NCI-H2081 treated with DMSO at 0.1 percent for 48 hours (cell line): ENCODE measurements at places on chromosomes 12 and 14.

DNA sequence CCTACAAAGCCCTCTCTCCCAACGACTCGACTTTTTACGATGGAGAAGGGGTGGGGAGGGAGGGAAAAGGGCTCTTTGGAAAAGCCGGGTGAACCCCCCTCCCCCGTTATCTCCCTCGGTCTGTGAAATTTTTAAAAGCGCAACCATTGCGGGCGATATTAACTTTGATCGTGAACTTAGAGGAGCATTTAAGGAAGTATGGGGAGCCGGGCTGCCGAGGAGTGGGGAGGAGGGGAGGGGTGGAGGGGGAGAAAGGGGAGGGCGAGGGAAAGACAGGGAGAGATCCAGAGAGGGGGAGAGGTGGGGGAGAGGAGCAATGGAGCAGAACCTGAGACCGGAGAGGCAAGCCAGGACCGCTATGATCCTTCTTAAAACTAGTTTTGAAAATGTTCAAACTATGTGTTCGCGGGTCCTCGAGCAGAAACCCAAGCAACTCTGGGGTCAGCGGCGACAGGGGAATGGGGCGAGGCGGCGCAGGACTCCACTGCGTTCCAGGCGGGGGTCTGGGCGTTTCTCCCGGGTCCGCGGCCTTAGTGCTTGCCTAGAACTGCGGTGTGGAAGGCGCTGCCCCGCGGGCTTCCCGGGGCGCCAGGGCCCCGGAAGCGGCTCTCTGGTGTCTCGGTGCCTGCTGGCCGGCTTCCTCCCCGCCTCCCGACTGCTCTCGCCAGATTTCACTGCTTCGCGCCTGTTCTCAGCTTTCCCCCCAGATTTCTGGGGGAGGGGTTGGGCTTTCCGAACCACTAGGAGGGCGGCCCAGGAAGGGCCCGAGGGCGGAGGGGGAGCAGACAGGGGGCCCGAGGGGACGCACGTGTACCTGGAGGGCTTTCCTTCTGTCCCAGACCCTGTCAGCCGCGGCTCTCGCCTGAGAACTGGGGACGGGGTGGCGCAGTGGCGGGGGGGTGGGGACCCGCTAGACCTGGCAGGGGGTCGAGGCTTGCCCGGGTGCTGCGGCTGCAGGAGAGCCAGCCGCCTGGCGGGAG lies at the start of gene HOTAIR:
TSS of gene HOTAIR (minus strand) at position 871 of the 980 bp plus-strand sequence.
- no peak for DNase-seq

- no peak for DNase-seq
Measured at GRCh38 chr14:104245075-104245474, 106.7 kb downstream of the KIF26A start.

- no peak for DNase-seq
Measured at GRCh38 chr12:27922531-27923139, 49.9 kb downstream of the PTHLH start.

DNA sequence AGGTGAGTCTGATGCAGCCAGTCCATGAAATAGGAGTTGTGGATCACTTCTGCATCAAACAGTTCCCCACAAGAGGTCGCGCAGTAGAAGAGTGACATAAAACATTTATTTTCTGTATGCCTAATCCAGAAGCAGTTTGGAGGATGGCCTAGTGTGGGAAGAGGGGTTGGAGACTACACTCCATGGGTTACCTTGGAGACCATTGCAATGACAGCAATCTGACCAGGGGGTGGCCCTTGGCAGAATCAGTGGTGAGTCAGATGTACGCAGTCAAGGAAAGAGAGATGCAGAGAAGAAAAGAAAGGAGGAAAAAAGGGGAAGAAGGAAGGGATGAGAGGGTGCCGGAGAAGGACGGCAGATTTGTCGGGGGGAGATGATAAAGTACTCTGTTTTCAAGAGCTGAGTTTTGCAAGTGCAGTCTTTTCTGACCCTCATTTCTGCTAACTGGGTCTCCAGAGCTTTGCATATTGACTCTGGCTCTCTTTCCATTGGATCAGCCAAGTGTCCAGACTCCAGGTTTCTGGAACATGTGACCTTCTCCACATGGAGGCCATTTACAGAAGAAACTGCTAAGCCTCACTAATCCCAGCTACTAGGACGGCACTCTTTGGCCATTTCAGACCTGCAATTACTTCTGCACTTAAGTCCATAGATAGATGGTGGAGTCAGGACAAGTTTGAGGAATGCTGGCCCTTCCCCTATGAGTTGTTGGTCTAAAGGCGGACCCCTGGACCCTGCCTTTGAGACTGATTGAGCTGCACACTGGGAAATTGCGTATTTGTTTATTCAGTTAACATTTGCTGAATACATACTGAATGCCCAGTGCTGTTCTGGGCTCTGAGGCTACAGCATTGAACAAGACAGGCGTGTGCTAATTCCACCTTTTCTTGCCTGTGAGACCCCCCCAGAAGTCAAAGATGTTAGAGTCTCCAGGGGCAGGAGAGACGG lies 424.2 kb downstream of the BCL11B start:
- no peak for DNase-seq

- DNase-seq = no peak
Measured at GRCh38 chr14:19878029-19878642, 3.2 kb downstream of the OR4K2 start.

DNA sequence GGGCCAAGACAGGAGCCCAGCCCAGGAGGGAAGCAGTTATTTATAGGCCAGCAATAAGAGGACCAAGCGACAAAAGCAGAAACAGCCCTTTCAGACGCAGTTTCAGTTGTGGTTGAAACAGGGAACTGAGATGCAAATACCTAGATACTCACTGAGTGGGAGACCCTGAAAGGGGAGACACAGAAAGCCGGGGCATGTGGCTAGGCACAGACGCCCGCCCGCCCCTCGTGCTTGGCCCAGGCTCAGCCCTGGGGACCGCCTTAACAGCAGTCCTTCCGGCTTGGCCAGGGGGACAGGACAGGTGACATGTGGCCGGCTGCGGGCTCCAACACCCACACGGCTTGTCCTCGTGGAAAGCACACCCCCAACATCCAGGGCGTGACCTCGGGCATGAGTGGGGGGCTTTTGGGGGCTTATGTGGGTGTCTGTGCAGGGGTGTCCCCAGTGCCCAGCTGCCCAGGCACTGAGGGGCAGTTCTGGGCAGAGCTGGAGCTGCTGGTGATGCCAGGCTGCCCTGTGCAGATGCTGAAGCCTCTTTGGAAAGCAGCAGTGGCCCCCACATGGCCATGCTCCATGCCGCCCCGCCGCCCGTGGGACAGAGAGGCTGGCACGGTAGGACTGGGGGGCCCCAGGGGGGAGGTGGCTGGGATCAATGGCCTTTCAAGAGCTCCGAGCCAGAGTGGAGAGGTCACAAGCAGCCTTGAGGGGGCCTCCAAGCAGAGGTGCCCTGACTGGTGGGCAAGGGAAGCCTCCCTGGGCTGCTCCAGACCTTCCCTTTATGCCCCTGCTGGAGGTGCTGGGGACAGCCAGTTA lies 2.1 kb downstream of the PLD4 start:
- DNase-seq = no peak

- DNase-seq = no peak
Measured at GRCh38 chr12:79652521-79652920, 38.2 kb downstream of the PAWR start.

- DNase-seq = no peak
Measured at GRCh38 chr12:75781532-75782046, 250.0 kb downstream of the PHLDA1 start.

GRCh38 chr12:2101359-2101758 lies 48.6 kb downstream of the CACNA1C start:
- DNase-seq = no peak

- no peak for DNase-seq
Measured at GRCh38 chr12:84355561-84355960, 557.0 kb downstream of the SLC6A15 start.

- no peak for DNase-seq
Measured at GRCh38 chr12:29039013-29039412, 110.1 kb upstream of the FAR2 start.

- no peak for DNase-seq
Measured at GRCh38 chr14:83425138-83425537, 1891.5 kb upstream of the SEL1L start.

DNA sequence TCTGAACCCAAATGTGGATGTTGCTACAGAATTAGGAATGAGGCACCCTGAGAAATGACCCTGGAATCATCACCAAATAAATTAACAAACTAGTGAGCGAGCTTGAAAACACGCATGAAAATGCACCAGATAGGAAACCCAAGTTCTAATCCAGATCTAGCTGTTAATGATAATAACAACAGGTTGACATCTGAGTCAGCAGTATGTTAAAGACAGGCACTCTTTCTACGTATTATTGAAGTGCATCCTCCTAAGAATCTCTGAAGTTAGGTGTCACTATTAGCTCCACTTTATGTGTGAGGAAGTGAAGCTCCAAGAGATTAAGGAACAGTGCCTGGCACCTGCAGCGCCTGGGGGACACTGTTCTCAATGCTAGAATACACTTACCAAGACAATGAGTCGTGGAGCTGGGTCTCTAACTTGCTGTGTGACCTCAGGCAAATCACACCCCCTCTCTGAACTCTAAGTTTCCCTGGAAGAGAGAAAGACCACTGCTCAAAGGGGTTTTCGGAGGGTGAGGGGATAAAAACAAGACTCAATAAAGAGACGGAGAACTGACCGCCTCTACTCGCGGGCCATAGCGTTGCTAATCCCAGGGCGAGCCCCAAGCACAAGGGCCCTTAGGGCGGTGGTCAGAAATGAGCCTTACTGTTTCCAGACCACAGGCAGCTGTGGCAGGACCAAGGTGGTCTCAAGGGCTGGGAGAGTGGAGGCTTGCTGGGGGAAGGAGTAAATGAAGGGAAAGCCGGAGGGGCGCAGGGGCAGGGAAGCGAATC lies 2.1 kb downstream of the SLC6A12 start:
- DNase-seq = no peak

DNA sequence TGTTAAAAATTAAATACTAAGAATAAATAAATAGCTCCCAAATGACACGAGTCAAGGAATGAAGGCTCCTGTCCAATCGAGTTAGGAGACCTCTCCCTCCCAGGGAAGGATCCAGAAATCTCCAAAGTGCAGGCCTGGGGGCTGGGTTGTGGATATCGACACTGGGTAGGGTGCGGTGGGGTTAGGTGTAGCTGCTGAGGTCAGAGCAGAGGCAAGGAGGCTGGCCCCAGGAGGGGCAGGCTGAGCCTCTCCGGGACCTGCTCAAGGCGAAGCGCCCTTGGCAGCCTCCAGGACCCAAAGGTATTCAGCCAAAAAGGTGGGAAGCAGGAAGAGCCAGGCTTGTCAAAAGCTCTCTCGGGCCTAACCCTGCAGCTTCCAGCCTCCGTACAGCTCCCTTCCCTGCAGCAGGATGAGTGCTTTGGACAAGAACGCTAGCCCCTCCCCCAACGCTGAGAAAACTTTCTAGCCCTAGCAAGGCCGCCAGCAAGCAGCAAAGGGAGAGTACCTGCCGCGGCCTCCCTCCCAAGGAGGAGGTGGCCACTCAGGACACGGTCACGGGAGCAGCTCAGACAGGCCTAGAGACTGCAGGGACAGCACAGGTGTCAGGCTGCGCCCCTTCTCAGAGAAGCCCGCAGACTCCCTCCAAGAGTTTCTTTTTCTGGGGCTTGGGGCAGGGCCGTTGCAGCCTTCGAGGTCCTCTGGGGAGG lies 3.7 kb upstream of the PNMA1 start:
- no peak for DNase-seq

- no peak for DNase-seq
Measured at GRCh38 chr14:80906336-80906735, 35.2 kb downstream of the CEP128 start.

GRCh38 chr12:103656291-103656690 lies 69.2 kb downstream of the STAB2 start:
- no peak for DNase-seq

- no peak for DNase-seq
Measured at GRCh38 chr14:60226298-60226697, 22.7 kb upstream of the PPM1A start.

DNA sequence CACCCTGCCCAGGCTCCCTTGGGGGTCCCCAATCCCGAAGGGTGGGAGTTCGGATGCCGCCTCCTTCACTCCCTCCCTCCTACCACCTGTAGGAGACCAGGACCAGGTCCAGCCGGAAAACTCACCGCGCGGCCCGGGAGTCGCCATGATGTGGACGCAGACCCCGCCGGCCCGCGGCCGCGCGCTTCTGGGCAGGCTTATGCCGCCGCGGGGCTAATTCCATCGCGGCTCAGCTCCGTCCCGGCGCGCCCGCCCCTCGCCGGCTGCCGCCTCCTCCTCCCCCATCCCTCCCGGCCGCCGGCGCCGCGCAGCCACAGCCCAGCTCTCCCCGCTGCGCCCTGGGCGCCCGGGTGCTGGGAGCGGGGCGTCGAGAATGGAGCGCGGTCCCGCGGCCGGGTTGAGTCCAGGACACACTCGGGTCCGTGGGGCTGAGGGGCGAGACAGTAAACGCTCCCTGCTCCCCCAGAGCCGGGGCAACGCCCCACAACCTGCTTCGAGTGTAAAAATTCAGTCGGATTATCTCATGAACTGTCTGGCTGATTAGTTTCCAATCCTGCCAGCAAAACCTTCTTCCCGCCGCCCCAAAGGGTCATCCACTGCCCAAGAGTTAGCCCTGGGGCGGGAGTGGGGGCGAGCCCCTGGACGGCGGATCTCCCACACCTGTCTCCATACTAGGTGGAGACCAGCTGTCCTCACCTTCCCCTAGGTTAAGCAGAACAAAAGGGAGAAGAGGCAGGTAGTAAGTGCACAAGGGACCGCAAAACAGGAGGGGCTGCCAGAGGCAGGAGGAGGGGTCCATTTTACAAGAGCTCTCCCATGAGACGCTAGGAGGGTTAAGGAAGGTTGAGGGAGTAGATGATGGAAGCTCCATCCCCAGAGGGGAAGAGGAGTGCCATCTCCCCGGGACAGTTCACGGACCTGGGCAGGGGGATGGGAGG lies at the start of gene ANO2:
TSS of gene ANO2 (minus strand) at position 189 of the 938 bp plus-strand sequence. CDS start at position 147, 42 bp downstream.
- no peak for DNase-seq

DNA sequence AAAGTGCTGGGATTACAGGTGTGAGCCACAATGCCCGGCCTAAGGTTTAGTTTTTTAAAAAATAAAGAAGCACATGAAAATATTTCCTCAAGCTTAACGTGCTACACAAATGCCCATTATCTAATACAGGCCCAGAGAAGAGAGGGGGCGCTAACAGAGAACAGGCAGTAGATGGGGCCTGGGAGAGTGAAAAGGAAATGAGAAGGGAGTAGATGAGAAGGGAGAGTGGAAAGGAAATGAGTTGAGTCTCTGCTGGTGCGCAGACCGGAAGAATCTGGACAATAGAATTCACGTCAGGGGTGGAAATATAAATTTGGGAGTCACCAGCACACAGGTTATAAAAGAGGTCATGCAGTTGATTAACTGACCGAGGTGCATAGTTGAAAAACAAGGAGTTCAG lies 10.7 kb downstream of the PXN start:
- DNase-seq = no peak

- DNase-seq = no peak
Measured at GRCh38 chr12:106583242-106584103, 669 bp downstream of the RFX4 start.

DNA sequence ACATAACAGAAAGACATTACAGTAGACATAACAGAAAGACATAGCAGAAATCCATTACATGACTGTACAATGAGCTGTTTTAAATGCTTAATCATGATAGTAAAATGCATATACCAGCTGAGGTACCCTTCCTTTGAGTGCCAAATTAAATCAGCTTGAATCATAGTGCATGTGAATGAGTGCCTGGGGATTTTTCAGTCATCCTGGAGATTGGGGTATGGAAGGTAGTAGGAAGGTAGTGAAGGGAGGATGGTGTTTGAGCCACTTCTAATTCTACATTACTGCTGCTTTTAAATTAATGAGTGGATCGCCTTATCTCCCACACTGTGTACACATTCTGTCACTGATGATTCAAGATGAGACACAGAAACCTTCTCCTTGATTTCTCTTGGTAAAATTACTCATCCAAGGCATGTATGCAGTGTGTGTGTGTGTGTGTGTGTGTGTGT lies 534.2 kb downstream of the LRFN5 start:
- DNase-seq = no peak

- DNase-seq = no peak
Measured at GRCh38 chr14:63224196-63224595, 20.0 kb downstream of the RHOJ start.

- no peak for DNase-seq
Measured at GRCh38 chr12:87086118-87086891, 830.1 kb upstream of the MGAT4C start.
